Fibroblast of skin of left biceps (primary cell): ENCODE measurements at places on chromosomes 6 and 20.

- no peak for DNase-seq
Observed at GRCh38 chr20:50373674-50374286, 136.4 kb upstream of the PTPN1 start.

DNA sequence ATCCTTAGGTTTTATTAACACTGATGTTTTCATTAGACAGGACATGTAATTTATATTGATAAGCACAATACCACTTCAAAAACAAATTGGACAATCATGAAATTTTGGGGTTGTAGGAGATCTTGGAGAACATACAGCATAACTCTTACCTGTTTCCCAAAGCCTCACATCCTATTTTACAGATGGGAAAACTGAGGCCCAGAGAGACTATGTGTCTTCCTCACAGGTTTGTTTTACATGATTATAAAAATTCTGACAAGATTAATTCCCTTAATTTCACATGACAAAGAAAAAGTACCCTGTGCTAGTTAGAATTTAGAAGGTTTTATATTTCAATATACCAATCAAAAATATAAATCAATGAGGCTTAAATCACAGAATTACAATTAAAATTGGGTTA is 145.5 kb downstream of the GMDS start:
- no peak for DNase-seq

DNA sequence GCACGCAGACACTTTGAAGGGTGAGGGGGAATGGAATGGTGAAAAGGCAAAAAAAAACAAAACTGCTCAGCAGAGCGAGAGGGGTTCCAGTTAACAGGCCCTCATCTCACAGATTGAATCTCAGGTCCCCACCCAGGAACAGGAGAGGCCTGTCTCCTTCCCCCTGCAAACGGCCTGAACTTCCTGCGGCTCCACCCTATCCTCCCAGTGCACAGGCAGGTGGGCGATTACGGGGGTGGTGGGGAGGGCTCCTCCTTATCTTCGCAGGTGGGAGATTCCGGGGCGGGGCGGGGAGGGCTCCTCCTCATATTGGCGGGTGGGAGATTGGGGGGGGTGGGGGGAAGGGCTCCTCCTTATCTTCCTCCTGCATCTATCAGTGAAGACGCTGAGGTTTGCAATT is 129.0 kb downstream of the SOX4 start:
- no peak for DNase-seq

- no peak for DNase-seq
Observed at GRCh38 chr6:158111987-158112386, 56.1 kb downstream of the SERAC1 start.

DNA sequence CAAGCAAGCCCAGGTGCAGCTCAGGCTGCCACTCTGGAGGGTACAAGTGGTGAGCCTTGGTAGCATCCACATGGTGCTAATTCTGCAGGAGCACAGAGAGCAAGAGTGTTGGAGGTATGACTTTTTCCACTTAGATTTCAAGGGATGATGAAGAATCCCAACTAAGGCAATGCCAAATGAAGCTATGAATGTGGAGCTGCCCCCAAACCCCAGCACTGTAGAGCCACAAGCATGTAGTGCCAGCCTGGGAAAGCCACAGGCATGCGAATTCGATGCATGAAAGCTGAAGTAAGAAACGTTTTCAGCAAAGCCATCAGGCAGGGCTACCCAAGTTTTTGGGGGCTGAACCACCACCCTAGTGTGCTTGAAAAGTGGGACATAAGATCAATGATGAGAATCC is 251.1 kb downstream of the HAO1 start:
- DNase-seq = no peak

DNA sequence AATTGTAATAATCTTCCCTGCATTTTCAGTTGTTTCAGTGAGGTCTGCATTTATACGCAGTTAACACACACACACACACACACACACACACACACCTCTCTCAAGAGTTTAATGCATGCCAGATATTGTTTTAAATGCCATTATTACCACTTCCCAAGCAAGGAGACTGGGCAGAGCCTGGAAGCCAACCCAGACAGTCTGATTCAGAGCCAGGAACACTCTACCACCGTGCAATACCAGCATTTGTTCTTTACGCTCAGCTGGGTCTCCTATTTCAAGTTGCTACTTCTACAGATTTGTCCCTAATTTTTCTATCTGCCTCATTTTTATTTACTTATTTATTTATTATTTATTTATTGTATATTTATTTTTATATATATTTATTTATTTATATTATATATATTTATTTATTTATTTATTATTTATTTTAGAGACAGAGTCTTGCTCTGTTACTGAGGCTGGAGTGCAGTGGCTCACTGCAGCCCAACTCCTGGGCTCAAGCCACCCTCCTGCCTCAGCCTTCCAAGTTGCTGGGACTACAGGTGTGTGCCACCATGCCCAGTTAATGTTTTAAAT is 68.4 kb downstream of the PCSK2 start:
- DNase-seq = no peak

DNA sequence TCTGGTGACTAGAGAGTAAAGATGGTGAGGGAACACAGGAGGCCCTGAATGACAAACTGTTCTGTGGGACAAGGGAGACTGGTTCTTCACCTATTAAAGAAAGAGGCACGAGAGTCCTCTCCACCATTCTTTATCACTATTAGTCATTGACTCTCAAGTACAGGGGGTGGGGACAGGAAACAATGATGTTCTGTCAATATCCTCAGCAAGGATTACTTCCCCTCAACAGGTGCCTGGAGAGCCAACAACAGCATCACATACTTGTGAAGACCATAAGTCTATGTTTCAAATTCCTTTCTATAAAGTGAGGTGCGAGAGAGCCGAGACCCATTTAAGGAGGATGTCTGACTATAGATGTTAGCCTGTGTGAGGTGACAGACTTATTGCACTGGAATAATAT is 72.4 kb upstream of the TBC1D7 start:
- no peak for DNase-seq

DNA sequence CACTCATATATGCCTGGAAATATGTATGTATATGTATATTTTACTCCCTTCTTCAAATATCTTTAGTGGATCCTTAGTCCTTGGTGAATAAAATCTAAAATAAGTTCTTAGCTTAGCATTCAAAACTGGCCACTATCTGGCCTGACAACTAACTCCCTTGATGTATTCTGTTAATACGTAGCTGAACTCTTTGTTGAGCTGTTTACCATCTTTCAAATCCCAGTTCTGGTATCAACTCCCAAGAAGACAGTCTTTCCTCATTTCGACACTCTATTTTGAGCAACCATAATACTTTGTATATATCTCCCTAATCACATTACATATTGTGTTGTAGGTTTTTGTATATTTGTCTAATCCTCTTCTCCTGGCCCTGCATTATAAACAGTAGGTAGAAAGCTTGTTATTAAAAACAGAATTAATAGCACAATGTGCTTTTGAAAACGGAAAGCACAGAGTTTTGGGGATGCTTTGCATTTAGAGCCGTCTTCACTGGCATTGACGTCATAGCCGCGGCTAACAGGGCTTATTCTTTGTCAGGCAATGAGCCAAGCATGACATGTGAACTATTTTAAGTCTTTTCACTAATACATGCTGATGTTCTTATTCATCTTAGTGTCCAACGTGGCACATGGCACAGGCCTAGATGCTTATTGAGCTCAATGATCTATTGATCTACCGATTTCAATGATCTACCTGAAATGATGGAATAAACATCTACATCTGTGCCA is 47.2 kb upstream of the CCN2 start:
- DNase-seq = no peak
